ENCODE measurements at places on chromosomes 11 and 22.

DNA sequence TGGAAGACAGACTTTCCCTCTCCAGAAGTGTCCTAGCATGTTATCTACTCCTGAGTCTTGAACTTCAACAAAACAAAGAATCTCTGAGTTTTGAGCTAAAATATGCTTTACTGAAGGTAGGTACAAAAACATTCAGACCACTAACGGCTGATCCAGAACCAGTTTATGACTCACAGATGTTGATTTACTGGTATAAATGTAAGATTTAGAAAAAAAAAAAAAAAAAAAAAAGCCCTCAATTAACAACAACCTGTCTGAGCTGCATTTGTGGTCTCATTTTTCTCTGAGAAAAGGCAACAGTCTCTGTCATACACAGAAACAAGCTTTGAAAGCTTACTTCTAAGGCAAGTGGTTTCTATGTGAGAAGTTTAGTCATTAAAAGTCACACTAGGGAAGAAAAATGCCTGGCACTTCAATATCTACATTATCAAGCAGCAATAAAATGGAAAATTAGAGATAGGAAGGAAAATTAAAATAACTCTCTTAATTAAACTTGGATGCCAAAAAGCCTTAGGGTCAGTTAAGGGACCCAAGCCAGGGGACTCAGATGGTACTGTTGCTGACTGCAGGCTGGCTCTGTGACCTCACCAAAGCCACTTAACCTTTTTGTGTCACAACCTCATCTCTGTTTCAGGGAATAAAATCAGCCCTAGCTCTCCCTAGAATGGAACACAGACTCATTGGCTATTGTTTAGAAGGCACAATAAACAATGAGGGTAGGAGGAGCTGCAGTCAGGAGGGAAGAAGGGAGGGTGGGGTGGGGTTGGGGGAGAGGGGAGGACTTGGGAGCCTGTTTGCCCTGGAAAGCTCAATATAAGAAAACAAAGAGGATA, 61.7 kb downstream of the ETS1 start:
- DNase-seq: peak; percentile 69

GRCh38 chr22:24247564-24248344, 2.9 kb upstream of the GGT5 start:
- no peak for DNase-seq

- no peak for DNase-seq
Measured at GRCh38 chr11:95078526-95078925, 11.1 kb upstream of the ENDOD1 start.

- DNase-seq: no peak
Measured at GRCh38 chr22:48578138-48579042, 1249.3 kb downstream of the BRD1 start.

- DNase-seq: no peak
Measured at GRCh38 chr11:86487671-86488070, 113.0 kb downstream of the CCDC81 start.
